PC-3 (cell line): ENCODE measurements at places on chromosomes 2 and 18. TPM values are rescaled to one million over a fixed set of nuclear protein-coding genes. Genes with fewer than 3 reads are reported as not detected.

ANXA4 gene
- 43.3 and 51.1 TPM in 2 replicates for total RNA-seq

CNTNAP5 gene
- total RNA-seq = not detected in 2 replicates

DNA sequence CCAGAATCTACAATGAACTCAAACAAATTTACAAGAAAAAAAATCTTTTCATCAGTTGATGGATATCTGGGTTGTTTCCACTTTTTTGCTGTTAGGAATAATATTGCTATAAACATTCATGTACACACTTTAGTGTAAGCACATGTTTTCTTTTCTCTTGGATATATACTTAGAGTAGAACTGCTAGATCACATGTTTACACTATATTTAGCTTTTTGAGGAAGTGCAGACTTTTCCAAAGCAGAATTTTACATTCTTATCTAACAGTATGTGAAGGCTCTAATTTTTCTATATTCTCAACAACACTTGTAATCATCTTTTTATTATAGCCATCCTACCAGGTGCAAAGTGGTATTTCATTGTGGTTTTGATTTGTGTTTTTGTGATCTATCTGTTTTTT is 103.6 kb upstream of the RMP24 start:
- no peak overlapping the region for H3K27ac ChIP-seq
- no peaks in the 10 kb centered on the region for H3K27me3 ChIP-seq
- H3K4me3 ChIP-seq = no peak overlapping the region
- no peaks in the 10 kb centered on the region for H3K36me3 ChIP-seq

DNA sequence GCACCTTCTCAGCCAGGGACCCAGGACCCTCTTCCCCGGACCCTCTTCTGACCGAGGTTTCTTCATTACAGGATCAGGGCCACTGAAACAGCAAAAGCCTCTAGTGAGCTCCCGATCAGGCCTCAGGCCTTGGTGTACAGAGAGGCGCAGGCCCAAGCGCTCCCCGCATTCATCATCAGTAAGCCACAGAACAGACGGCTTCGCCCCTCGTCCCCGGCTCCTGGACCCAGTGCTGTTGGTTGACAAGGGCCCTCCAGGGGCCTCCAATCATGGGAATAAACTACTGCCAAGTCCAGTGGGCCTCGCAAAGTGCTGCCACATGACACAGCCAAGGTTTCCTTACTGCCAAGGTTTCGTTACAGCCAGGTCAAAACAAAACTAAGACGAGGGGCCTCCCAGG is 111.4 kb downstream of the ZNF516 start:
- no peak overlapping the region for H3K27ac ChIP-seq
- H3K36me3 ChIP-seq = no peaks in the 10 kb centered on the region
- H3K4me3 ChIP-seq = no peak overlapping the region
- no peak for DNase-seq

DNA sequence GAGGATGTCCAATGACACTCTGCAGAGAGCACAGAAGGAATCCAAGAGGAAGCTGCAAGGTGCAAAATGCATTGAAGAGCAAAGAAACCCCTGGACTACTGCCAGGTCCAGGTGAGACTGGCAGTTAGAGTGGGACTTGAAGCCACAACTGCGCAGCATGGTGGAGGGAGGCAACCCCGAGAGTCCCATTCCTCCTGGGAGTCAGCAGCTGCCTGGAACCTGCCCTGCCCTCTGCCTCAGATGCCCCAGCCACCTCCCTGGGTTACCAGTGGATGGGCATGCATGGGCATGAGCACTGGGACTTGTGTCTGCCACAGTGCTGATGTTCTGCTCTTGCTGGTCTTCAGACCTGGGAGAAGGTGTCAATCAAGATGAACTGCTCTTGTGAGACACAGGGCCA is 43.2 kb downstream of the ANKMY1 start:
- no peaks in the 10 kb centered on the region for H3K27me3 ChIP-seq
- DNase-seq = no peak
- no peaks in the 10 kb centered on the region for H3K36me3 ChIP-seq
- no peaks in the 10 kb centered on the region for H3K4me1 ChIP-seq
- no peak overlapping the region for H3K27ac ChIP-seq
- no peak overlapping the region for H3K4me3 ChIP-seq

MC5R gene
- total RNA-seq = not detected in 2 replicates

GRCh38 chr2:143716522-143716921 is 587.3 kb downstream of the ARHGAP15 start:
- no peaks in the 10 kb centered on the region for H3K27me3 ChIP-seq
- H3K27ac ChIP-seq = no peak overlapping the region
- H3K4me1 ChIP-seq = no peaks in the 10 kb centered on the region
- DNase-seq = no peak
- H3K36me3 ChIP-seq = no peaks in the 10 kb centered on the region
- no peak overlapping the region for H3K4me3 ChIP-seq
